SK-N-DZ (cell line): ENCODE measurements at places on chromosomes 2 and 18.

GRCh38 chr2:151198645-151199044 is 63.0 kb downstream of the RBM43 start:
- no peak for DNase-seq

DNA sequence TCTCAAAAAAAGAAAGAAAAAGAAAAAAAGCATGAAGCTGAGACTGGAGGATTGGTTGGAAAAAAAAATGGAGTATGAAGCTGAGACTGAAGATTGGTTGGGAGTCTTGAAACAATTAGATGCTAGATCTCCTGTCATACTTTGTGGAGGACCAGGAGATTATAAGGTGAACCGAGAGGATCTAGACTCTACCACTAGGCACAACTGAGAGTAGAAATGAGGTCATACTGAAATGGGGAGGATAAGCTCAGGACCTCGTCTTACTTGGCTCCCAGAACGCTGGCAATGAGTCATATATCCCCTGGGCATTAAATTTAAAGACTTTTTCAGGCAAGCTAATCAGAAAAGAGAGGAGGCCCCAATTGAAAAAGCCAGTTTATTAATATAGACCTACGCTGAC is 3.3 kb upstream of the ORC2 start:
- DNase-seq, result no peak

GRCh38 chr18:8816816-8817215 is 111.5 kb downstream of the MTCL1 start:
- no peak for DNase-seq

DNA sequence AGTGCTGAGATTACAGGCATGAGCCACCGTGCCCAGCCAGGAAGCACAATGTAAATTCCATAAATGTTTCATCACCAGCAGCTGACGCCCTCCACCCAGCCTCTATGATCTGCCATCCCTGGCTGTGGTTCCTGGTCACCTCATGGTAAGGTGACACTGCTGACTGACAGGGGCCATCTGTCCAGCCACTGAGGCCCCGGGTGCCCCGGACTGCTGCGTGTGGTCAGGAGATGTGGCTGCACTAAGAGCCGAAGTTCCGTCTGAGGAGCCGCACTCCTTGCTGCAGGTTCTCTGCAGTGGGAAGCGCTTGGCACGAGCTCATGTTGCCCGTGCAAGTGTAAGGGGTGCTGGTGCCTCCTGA is 10.9 kb downstream of the NTSR2 start:
- no peak for DNase-seq

DNA sequence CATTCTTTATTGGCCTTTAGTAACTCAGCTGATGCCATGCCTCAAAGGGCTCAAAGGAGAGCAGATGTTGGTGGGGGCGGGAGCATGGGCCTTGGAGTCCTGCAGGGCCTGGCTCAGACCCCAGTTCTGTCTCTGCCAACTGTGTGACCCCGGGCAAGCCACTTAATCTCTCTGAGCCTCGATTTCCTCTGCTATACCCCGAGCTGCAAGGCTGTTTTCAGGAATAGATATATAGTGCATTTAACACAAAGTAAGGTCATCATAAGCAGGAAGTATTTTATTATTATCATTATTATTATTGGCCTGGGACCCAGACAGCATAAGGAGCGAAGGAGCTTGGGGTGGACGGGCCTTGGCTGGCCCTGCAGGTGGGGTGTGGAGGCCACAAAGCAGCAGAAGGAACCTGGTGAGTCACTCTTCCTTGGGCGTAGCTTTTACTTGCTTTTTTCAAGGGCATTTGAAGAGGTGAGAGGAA is 162.7 kb downstream of the INHBB start:
- DNase-seq, result no peak

GRCh38 chr2:219626540-219626939 is 890 bp upstream of the SLC4A3 start:
- no peak for DNase-seq

GRCh38 chr18:10519366-10519765 is 6.5 kb upstream of the NAPG start:
- no peak for DNase-seq

DNA sequence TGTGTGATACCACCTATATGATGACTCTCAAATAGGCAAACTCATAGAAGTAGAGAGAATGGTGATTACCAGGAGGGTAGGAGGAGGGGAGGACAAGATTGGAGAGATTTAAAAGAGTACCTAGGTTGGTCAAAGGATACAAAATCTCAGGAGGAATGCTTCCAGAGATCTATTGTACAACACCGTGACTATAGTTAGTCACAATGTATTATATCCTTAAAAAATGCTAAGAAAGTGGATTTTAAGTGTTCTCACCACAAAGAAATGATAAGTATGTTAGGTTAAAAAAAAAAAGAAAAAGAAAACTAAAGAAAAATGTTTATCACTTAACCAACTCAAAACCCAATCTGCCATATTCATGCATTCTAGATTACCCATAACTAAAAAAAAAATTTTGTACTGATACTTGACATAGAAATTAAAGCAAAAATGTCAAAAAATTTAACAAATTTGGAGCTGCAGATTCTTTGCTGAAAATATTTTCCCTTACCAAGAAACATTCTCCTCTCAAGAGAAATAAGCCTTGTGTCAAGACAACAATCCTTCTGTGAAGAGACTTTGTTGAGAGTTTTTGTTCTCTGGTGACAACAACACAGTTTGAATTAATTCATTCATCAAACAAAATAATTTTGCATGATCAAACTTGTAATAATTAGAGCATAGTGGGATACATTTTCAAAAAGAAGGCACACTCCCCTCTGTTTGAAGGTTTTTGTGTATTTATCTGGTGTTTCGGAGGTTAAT is 213.1 kb downstream of the DNER start:
- no peak for DNase-seq
